ENCODE measurements at places on chromosomes 5 and 9.

- no peak for DNase-seq
Observed at GRCh38 chr5:169561893-169562292, 21.7 kb upstream of the SPDL1 start.

DNA sequence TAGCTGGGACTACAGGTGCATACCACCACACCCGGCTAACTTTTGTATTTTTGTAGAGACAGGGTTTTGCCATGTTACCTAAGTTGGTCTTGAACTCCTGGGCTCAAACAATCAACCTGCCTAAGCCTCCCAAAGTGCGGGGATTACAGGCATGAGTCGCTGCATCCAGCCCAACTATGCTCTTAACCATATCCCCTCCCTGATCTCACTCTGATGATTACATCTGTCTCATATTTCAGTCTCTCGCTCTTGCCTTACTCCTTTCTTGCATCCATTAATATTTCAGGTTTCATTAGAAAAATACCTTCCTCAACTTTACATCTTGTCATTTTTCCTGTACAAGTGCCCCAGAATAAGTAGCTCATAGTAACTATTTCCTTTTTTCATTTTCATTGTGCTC, 61.0 kb upstream of the BASP1 start:
- no peak for DNase-seq

- no peak for DNase-seq
Observed at GRCh38 chr9:105978826-105979225, 284.5 kb downstream of the TMEM38B start.

GRCh38 chr9:114223564-114224246, 68.4 kb downstream of the COL27A1 start:
- DNase-seq = no peak

- no peak for DNase-seq
Observed at GRCh38 chr9:136243631-136244030, 2.0 kb downstream of the QSOX2 start.

GRCh38 chr5:134240421-134240962, 14.6 kb upstream of the PPP2CA start:
- no peak for DNase-seq

DNA sequence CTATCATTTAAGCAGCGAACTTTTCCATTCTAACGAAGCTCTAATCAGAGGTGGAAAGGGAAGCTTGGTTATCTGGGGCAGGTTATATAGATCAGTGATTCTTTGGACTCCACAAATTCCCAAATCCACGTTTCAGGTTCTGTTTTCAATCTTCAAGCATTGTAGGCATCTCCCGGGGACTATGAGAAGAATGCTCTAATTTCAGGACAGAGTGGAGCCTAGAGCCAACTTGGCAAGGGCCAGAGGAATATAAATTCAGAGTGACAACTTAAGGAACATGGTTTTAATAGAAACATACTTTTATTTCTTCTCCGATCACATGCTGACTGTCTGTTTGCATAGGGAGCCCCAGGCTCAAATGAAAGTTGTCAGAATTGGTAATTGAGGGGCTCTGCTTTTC, 514.0 kb upstream of the KLF4 start:
- DNase-seq = no peak

GRCh38 chr9:115191667-115192066, 73.7 kb upstream of the TNC start:
- DNase-seq = no peak

DNA sequence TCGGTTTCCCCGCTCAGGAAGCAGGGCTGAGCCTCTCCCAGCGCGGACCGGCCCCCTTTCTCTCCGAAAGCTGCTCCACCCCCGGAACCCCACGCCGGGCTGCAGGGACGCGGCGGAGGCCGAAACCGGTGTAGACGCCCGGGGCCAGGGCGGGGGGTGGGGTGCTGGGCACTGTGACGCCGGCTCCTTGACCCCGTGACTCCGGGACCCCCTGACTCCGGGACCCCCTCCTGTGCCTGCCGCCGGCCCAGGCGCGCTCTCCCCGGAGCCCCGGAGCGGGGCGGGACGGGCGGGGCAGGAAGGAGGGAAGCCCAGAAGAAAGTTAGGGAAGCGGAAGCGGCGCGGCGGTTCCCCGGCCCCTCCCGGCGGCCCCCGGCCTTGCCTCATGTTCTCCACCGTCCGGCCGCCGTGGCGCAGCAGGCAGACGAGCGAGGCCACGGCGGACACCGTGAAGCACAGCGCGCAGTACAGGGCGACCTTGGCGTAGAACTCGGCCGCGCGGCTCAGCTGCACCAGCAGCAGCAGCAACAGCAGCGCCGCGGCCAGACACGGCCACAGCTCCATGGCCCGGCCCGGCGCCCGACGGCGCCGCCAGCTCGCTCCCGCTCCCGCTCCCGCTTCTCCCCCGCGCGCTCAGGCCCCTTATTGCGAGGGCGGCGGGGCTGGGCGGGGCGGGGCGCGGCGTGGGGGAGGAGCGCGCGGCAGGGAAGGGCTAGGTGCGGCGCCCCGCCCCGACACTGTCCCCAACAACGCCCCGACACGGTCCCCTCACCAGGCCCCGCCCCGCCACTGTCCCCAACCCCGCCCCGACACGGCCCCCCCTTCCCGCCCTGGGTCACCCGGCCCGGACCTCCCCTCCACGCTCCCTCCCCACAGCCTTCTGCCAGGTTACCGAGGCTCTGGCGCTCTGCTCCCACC, at the start of gene AGPAT2:
Gene AGPAT2, minus strand, starts transcription at position 664 of the 918 bp plus-strand sequence. Its CDS starts 100 bp downstream, at position 564.
- DNase-seq = peak; percentile 48

- no peak for DNase-seq
Observed at GRCh38 chr5:172911628-172911880, 47.7 kb upstream of the RPL26L1 start.

- DNase-seq = no peak
Observed at GRCh38 chr5:119275146-119275545, 80.7 kb upstream of the TNFAIP8 start.

- no peak for DNase-seq
Observed at GRCh38 chr9:130193531-130194377, 21.6 kb downstream of the NCS1 start.

DNA sequence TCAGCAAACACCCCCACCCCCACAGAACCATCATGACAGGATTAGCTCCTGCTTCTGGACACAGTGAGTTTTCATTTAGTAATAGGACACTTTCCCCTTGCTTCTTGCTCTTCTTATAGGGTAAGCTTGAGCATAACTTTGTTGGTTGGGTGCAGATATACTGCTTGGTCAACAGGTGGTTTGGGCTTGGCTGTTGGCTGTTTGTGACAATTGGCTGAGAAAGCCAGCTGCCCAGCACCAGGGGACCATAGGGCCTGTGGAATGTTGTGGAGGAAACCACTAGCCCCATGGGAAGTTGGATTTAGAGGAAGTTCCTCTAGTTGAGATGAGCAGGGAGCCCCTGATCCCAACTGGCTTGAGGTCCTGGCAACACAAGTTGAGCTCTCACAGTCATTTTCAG, 30.5 kb downstream of the PPP3R2 start:
- no peak for DNase-seq

GRCh38 chr5:180595381-180596114, 4.2 kb upstream of the SCGB3A1 start:
- DNase-seq = no peak

GRCh38 chr5:118580949-118581348, 407.4 kb downstream of the DTWD2 start:
- DNase-seq = no peak

DNA sequence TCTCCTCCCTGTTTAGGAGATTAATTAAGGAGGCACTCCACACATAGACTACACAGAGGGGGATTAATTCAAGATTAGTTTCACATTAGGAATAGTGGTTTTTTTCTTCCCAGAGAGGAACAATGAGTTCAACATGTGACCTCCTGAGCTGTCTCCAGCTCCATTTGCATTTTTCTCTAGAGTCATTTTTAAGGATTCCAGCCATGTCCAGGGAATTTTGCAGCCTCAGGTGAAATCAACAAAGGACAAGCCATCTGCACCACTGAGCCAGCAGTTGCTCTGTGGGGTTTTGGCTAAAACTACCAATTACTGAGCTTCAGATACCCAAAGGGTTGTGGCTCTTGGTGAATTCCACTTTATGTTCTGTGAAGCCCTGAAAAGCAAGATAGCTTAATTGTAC, 258.5 kb upstream of the PPP1R2B start:
- DNase-seq = no peak

GRCh38 chr5:100775533-100775855, 127.6 kb downstream of the ST8SIA4 start:
- no peak for DNase-seq

DNA sequence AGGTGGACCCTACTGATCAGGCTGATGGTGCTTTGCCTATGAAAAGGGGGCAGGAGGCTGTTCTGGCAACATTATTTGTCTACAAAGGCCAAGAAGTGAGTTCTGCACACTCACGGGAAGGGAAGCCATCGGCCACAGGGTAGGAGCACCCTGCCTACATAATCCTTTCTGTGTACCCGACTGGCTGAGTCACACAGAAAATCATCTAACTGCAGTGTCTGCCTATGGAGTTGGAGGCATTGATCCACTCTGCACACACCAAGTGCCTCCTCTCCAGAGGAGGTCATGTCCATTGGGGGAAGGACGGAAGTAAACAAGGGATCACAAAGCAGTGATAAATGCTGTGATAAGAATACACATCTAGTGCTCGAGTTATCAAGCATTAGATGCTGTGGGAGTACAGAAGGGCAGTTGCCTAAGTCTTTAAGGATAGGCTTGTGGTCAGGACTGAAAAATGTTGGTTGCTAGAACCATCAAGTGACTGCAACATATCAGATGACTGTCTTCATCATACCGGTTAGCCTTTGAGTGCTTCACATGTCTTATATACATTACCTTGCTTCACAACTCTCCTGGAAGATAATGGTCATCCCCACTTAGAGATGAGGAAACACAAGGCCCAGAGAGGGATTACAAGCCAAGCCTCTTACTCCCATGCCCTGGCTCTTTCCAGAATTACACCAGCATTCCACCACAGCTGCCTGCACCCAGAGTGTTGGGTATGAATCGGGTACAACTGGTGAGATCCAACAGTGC, 1.3 kb upstream of the SLC2A8 start:
- DNase-seq = no peak

GRCh38 chr5:143657647-143658285, 154.2 kb upstream of the HMHB1 start:
- DNase-seq = no peak

- DNase-seq = no peak
Observed at GRCh38 chr5:159442206-159442850, 112.0 kb upstream of the IL12B start.

GRCh38 chr5:125834438-125835115, 588.6 kb upstream of the GRAMD2B start:
- DNase-seq = no peak

DNA sequence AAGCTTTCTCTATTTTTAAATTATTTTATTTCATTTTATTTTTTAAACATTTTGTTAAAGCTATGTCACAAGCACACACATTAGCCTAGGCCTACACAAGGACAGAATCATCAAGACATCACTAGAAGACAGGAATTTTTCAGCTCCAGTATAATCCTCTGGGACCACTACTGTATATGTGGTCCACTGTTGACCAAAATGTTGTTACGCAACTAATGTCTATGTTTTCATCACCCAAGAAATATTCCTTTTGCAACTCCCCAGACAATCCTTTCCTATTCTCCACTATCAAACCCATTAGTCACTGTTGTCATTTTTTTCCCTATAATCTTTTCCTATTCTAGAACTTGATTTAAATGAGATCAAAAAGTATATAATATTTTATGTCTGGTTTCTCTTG, 2371.7 kb upstream of the C9orf72 start:
- no peak for DNase-seq

DNA sequence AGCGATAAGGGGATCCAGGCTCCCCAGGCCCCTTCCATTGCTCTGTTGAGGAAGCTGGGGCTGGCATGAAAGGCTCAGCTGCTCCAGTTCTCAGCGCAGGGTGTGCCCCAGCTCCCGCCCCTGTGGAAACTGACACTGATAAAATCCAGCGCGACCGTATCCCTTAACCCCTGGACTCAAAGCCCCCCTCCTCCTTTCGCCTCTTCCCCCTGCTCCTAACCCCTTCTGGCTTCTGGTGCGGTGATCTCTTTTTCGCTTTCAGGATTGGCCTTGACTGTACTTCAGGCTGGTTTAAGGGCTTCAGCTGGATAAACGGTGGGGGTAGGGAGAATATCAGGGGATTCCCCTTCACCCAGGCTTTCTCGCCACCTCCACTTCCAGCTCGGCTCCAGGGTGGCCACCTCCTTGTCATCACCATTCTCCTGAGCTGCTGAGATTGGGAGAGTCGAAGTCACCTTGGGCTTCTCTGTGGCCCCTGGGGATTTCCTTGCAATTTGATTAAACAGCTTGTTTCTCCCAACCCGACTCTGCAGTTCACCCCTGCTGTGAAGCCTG, 843 bp downstream of the BSPRY start:
- DNase-seq = no peak

DNA sequence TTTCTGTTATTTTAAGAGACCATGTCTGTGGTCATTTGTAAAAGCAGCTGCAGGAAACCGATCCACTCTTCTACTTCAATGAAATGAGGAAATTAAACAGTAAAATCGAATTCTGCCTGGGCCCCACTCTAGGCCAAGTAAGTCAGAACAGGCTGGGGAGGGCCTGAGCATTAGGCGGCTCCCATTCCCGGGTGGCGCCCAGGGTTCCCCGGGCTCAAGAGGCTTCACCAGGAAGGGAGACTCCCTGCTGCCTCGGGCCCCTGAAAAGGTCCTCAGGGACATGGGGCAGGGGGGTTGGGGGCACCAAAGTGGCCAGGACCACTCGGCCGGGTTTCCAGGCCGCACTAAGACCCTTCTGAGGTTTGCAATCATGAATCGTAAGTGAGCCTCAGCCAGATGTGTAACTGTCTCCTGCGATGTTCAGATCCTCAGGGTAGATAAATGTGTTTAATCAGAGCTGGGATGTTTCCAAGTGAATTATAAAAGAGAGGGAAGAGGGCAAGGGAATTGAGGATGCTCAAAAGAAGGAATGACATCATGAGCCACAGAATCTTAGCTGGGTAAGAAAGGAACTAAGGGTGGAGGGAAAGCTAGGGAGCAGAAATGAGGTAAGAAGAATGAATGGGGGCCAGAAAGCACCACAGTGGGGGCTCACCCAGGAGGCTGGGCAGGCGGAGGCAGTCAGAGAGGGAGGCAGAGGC, 24.6 kb downstream of the MED10 start:
- no peak for DNase-seq

GRCh38 chr9:4592295-4592694, 69.8 kb upstream of the PLPP6 start:
- DNase-seq = no peak

GRCh38 chr9:135219676-135220600, 132.5 kb downstream of the OLFM1 start:
- no peak for DNase-seq

DNA sequence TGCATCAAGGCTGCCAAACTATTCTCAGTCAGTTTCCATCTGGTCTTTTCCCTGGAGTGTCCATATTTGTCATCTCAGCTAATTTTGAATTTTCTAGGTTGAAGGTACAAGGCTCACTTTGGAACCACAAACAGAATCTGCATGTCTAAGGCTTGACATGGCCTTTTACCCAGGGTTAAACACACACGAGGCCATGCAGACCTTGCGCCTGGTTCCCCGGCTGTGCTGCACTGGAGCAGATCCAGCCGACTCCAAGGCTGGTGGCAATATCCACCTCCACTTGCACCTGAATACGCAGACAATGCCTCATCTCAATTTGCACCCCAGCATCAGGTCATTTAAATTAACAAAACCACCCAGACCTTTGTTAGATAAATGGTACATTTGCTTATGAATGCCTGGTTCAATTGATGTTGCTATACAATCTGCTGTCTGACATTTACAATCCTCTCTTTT, 276.2 kb downstream of the HSPA4 start:
- no peak for DNase-seq
